Activated effector memory CD4-positive, alpha-beta T cell treated with Interleukin-2 at 50 U/mL for 16 hours (primary cell): ENCODE measurements at places on chromosomes 7 and 10.

DNA sequence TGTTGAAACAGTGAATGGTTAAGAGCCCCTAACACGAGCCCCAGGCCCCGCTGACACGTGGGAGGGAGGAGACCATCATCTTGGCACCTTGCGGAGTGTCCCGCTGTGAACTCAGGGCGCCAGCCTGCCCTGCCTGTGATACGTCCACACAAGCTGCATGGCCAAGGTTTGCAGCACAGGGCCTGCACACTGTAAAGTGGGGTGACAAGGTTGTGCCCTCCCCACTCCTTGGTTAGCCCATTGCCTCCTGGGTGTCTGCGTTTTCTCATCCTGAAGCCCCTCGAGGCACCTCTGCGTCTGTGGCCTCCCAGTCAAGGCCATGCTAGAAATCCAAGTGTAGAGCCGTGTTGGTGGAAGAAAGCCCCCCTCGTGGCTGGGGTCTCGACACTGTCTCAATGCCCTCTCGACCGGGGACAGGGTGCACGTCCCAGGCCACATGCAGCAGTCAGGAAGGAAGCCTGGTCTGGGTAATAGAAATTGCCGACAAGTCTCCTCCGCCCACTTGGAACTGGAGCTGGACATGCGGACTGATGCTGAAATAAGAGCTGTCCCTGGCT, 192.1 kb downstream of the DNAJB6 start:
- no peak for DNase-seq

DNA sequence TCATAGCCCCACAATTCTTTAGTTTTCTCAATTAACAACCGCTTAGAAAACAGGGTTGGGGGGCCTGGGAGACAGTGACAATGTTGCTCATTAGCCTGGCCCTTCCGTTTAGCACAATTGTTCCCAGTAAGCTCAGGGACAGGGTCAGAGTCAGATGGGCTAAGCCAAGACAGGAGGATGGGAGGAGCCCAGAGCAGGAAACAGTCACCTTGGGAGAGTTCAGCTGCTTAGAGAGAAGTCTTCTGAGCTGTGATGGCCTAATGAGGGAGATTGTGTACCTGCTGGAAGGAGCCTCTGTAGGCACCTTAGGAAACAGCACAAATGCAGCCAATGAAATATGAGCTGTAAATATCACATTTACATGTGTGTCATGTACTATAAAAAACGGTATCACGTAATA, 35.9 kb downstream of the SVOPL start:
- DNase-seq = no peak

DNA sequence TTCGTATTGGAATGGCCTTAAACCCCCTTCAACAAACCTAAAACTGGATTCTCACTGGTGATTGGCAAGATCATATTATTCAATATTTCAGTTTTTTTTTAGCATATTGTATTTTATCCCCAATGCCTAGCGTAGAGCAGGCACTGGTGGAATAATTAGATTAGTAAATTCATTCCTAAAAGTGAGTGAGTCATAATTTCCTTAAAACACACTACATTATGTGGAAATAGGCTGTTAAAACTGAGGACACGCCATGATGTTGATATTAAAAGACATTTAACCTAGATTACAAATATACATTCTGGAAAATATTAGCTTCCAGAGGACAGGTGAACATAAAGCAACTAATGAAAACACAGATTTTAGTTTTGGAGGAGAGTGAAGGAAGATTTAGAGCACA, 463.9 kb downstream of the PARD3 start:
- no peak for DNase-seq

DNA sequence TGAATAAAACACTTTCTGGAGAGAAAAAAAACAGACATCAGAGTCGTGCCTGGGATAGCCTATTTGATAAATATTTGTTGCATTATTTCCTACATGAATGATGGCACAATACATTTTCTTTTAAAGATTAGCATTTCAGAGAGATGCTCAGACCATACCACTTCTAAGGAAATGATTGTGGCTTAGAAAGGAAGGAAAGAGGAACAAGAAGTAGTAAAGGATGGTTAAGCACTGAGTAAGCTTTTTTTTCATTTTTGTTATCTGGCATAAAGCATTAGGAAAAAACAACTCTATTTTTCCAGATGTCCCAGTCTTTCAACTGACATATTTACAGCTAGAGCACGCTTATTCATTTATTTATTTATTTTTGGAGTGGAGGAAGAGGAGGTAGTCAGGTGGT, 258.8 kb upstream of the TEX47 start:
- DNase-seq = no peak

DNA sequence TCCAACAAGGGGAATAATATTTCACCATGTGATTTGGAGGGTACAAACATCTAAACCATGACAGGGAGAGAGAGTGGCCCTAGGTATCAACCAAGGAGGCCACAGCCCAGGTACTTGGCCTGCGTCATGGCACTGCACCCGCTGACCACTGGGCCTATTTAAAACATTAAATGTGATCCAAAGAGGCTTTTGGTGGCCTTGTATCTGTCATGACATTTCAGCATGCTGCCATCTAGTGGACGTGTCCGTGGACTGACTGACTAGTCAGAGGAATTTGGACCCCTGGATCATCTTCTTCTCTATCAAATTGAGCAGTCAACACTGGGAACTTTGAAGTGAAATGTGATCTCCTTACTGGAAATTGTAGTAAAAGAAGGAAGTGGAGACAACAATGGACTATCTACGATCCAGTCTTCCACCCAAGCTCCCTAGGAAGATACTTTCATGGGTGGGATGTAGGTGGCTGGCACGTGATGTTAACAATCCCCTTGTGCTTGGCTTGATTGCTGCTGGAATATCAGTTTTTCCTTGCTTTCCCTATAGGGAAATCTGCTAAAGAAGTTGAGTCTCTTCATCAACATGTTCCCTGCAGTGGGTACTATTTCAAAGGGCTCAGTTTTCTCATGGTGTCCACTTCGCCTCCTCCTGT, 24.6 kb upstream of the ITGA8 start:
- no peak for DNase-seq

- no peak for DNase-seq
Measured at GRCh38 chr7:139661043-139661440, 116.8 kb downstream of the HIPK2 start.

GRCh38 chr7:52928591-52928990, 106.8 kb upstream of the POM121L12 start:
- DNase-seq = no peak

DNA sequence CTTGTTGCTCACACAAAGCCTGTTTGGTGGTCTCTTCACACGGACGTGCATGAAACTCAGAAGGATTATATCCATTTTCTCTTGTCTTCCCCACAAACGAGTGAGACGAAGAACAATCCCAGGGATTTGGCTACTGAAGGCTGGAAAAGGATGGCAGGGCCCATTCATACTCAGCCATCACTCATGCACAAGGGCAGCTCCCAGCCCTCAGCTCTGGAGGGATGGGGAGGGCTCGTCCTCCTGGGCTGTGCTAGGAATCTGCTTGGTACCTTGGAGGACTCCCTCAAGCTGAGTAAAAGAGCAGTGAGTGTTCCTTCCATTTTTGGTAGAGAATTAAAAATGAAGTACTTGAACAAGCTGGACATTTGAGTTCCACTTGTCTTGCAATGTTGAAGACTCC, 33.2 kb upstream of the RAB18 start:
- DNase-seq = no peak

DNA sequence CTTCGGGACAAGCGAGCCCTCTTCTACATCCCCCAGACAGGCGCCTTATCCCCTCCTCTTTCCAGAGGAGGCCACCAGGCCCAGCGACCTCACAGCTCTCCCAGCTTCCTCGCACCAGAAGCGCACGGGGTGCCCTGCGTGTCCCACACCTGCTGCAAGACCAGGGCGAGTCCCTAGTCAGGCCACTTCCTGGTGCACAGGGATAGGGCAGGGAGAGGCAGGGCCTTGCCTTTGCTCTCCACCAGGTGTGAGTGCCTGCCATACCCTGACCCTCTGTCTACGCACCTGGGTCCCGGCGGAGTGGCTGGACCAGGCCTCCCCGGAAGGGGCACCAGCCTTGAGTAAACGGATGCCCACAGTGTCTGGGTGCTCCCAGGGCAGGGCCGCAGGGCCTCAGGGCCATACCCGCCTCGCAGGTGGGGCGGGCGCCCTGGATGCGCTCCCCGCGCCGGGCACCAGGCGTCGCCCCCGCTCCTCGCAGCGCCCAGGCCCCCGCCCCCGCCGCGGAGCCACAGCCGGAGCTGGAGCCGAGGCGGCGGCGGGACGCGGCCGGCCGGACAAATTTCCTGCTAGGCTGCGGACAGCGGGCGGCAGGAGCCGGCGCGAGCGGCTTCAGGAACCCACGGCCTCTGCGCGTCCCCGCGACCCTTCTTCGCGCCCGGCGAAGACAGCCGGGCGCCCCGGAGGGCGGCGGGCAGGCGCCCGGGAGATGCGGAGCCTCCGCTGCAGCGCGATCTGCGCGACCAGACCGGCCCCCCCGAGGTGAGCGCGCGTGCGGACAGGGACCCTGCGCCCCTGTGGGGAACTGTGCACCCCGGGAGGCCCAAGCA, at the start of gene PTPRE:
TSS of gene PTPRE (plus strand) at position 556 of the 830 bp plus-strand sequence. CDS start 133,779 bp downstream, outside the sequence.
- peak; percentile 48 for DNase-seq

DNA sequence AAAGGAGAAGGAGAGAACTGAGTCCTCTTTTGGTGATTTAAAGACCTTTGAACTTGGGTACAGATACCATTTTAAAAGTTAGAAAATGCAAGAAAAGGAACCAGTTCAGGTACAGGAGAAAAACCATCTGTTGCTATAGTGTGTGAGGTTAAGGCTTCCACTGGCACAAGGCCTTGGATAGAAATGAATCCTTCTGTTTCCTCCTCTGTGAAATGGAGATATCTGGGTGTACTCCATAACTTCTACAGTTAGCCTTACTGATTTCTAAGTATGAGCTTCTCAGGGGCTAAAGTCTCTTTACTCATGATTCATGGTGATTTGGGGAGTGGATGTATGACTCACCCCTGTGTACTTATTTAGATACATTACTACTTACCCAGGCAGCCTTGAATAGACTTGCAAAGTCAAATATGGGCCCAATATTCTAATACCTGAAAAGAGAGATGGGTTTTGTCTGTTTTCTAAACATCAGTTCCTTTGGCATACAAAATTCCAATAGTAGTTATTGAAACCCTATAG, 117.2 kb upstream of the ADO start:
- no peak for DNase-seq

- no peak for DNase-seq
Measured at GRCh38 chr7:25968205-25968993, 183.6 kb upstream of the NFE2L3 start.

DNA sequence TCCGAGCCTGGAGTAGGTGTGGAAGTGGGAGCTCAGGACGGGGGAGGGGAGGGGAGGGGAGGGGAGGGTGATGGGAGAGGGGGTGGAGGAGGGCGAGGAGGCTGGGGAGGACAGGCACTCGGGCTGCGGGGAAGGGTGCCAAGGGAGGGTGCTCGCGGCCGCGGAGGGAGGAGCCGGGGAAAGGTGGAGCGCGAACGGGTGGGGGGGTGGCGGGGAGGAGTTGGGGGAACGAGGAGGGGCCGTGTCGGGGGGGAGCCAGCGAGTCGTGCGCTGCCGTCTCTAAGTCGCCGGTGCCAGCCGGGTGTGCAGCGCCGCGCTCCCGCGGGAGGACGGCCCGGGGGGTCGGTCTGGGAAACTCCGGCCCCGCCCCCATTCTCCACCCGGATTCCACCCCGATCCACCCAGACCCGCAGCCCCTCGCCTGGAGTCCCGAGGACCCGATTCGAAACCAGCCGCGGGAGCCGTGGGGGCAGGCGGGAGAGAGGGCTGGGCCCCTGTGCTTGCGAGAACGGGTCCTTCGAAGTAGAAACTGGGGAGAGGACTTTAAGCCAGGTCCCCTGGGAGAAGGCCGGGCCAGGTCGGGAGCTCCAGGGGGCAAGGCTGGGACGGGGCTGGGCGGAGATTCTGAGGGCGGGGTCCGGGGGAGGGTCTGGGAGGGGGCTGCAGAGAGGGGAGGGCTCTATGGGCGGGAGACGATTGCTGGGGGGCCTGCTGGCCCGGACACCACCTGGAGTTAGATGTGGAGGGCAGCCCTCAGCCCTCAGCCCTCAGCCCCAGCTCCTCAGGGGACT, at the start of gene ZNF467:
TSS of gene ZNF467 (minus strand) at position 143 of the 791 bp plus-strand sequence. CDS start 2,556 bp downstream, outside the sequence.
- DNase-seq = peak; percentile 23

DNA sequence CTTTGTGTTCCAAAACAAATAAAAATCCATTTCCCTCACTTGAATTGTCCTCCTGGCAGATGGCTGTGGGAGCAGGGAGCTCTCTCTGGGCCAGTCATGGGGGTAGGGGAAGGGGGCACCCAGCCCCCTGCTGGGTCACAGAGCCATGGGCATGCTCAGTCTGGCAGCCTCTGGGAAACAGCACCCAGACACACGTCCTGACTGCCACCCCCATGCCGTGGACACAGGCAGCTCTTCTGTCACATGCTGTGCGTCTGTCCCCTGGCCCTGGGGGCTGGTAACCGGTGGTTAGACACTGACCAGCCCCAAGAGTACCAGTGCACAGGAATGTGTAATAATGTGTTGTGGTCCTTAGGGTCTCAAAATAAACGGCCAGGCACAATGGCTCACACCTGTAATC, 47.0 kb downstream of the RASGEF1A start:
- no peak for DNase-seq

- no peak for DNase-seq
Measured at GRCh38 chr7:22137026-22137425, 191.3 kb upstream of the CDCA7L start.

DNA sequence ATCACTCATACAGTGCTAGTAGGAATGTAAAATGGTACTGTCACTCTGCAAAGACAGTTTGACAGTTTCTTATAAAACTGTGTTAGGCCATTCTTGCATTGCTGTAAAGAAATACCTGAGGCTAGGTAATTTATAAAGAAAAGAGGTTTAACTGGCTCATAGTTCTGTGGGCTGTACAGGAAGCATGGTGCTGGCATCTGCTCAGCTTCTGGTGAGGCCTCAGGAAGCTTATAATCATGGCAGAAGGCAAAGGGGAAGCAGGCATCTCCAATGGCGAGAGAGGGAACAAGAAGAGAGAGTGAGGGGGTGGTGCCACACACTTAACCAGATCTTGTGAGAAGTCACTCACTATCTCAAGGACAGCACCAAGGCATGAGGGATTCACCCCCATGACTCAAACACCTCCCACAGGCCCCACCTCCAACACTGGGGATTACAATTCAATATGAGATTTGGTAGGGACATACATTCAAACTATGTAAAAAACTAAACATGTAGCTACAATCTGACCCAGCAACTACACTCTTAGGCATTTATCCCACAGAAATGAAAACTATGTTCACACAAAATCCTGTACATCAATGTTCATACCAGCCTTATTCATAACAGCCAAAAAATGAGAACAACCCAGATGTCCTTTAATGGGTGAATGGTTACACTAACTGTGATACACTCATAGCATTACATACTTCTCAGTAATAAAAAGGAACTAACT, 5.0 kb downstream of the ALDH18A1 start:
- no peak for DNase-seq

GRCh38 chr7:23895666-23896096, 185.7 kb downstream of the STK31 start:
- no peak for DNase-seq

GRCh38 chr7:30880125-30880720, 31.4 kb upstream of the AQP1 start:
- DNase-seq = no peak

- DNase-seq = no peak
Measured at GRCh38 chr10:119284679-119285096, 77.3 kb downstream of the GRK5 start.

DNA sequence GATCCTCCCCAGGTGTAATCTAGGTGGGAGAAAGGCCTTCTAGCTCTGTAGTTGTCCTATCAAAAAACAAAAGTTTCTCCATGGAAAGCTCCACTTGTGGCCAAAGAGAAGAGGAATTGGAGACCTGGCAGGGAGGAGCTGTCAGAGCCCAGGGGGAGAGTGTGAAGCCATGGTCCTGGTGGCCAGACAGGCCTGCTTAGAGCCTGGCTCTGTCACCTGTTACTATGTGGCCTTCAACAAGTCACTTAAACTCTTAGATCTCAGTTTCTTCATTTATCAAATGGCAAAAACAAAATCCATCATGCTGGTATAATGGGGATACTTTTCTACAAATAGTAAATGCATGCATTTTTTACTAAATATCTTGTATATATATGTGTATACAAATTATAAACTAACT, 59.0 kb upstream of the NFE2L3 start:
- no peak for DNase-seq
